ENCODE measurements at places on chromosomes 4 and X. TPM values are rescaled to one million over a fixed set of nuclear protein-coding genes. Genes with fewer than 3 reads are reported as not detected.

Gene NUP62CL
- 2.9 TPM for total RNA-seq

Gene DCAF12L1
- not detected for total RNA-seq

Gene PDCL2
- not detected for total RNA-seq

Gene PFKFB1
- total RNA-seq = not detected

Gene SLC4A4
- total RNA-seq = 0.87 TPM

Gene IL2
- total RNA-seq = not detected

Gene COX7B
- total RNA-seq = 432 TPM

Gene FRMD7
- total RNA-seq = not detected

- DNase-seq = peak; percentile 77
- no peaks in the 10 kb centered on the region for H3K27me3 ChIP-seq
- H3K27ac ChIP-seq = peak overlapping the region; percentile 45
- peaks cover 32% of the 10 kb centered on the region for H3K4me1 ChIP-seq
- no peak overlapping the region for H3K4me3 ChIP-seq
Observed at GRCh38 chr4:15891312-15891711, 47.2 kb downstream of the FGFBP1 start.

DNA sequence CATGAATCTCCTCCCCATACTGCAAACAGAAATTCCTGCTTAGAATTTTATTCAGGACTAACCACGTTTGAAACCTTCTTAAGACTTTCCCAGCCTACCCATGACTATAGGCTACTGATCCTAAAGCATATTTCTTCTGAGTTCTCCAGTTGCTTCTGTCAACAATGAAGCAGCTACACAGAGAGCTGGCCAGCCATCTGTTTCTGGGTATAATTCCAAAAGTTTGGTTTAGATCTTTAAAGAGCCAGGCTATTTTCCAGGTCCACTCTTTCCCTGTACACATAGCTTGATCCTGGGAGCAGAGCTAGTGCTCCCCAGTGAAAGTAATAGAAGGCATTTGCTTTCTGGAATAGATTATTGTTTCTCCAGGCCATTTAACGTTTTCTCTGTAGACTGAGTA lies 4.0 kb upstream of the ITM2A start:
- no peak overlapping the region for H3K27ac ChIP-seq
- no peak for DNase-seq
- H3K4me1 ChIP-seq = no peaks in the 10 kb centered on the region
- H3K4me3 ChIP-seq = no peak overlapping the region
- H3K27me3 ChIP-seq = no peaks in the 10 kb centered on the region
- H3K36me3 ChIP-seq = no peaks in the 10 kb centered on the region

DNA sequence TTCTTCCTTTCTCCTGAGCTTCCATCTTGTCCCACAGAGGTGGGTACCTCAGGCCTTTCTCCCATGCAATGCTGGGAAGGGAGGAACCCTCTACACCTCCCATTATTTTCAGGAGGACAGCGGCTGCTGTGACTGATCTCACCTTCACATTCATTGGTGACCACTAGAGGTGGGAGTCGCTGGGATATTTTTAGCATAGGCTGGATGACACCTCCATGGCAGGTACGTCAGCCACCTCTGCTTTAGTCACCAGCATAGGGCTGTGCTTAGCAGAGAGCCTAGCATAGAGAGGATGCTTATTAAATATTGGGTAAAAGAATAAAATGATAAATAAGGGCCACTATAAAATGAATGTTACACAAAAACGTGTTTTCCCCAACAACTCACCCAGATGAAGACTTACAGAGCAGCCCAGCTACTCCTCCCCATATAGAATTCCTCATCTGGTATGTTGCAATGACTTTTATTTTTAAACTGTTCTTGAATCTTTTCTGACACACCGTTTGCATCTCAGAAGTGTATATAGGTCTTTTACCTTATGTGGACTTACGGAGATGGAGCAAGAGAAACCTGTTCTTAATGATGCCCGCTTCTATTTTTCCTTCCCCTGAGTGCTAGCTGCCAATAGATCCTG lies 60.9 kb upstream of the SORBS2 start:
- H3K27me3 ChIP-seq = peaks cover 7% of the 10 kb centered on the region
- no peak overlapping the region for H3K4me3 ChIP-seq
- no peak for DNase-seq

- peaks cover 76% of the 10 kb centered on the region for H3K4me1 ChIP-seq
- no peak for DNase-seq
- H3K36me3 ChIP-seq = no peaks in the 10 kb centered on the region
- H3K4me3 ChIP-seq = peak overlapping the region; percentile 39
Observed at GRCh38 chrX:69286565-69286906, 121.3 kb upstream of the PJA1 start.

- no peak overlapping the region for H3K4me3 ChIP-seq
- H3K4me1 ChIP-seq = no peaks in the 10 kb centered on the region
- DNase-seq = peak; percentile 39
- H3K27me3 ChIP-seq = no peaks in the 10 kb centered on the region
Observed at GRCh38 chrX:86133761-86134160, 14.5 kb upstream of the DACH2 start.

DNA sequence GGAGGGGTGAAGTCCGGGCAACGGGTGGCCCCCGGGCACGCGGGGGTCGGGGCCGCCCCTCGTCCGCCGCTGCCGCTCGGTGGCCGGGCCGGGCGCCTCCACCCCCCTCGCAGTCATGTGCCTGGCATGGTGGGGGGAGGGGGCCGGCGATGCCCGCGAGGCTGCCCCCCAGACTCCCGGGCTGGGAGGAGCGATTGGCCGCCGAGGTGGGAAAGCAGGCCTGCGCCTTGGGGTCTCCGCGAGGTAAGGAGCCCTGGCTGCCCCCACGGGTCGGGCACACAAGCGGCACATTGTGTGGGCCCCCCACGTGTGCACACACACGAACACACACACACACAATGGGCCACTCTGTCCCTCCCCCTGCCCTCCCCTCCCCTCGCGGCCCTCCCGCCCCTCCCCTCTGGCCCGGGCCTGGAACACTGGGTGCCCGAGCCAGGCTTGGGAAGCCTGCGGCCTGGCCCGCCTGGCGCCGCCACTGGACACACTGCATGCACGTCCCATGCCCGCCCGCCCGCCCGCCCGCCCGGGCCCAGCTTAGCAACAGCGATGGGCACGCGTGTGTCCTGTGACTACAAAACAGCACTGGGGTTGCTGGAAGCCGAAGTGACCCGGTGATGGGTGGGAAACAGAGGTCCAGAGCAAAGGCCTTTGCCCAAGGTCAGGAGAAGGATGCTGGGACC lies 1.3 kb downstream of the SLC6A8 start:
- no peaks in the 10 kb centered on the region for H3K27me3 ChIP-seq
- peak overlapping the region; percentile 46 for H3K4me3 ChIP-seq

DNA sequence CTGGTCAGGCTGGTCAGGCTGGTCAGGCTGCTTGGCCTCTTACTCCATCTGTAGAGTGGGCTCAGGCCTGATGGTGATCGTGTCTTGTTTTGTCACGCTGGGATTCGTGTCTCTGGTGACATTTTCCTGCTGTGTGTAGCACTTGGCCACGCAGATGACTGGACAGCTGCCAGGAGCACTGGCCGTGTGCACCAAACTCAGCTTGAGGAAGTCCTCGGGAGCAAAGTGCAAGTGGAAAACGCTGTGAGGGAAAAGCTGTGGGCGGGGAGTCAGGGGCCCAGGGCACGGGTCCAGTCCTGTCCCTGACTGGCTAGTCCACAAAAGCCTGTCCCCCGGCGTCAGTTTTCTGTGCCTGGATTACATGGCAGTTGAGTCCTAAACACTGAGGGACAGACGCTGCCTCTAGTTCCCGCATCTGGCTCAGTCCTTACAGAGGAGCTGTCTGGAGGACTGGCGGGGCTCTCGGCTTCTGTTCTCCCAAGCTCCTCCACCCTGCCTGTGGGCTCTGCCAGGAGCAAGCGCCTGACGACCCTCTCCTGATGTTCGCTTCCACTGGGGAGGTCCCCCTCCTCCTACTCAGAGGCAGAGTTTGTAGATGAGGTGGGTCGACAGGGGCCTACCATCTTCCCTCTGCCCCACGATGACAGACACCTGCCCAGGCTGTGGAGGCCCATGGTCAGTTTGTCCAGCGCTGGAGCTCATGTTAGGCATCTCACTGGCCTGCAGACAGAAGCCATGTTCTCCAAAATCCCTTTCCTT lies 35.9 kb upstream of the GRPEL1 start:
- DNase-seq = no peak
- H3K27ac ChIP-seq = no peak overlapping the region
- H3K4me1 ChIP-seq = peaks cover 14% of the 10 kb centered on the region
- H3K4me3 ChIP-seq = peak overlapping the region; percentile 67
- no peaks in the 10 kb centered on the region for H3K27me3 ChIP-seq

DNA sequence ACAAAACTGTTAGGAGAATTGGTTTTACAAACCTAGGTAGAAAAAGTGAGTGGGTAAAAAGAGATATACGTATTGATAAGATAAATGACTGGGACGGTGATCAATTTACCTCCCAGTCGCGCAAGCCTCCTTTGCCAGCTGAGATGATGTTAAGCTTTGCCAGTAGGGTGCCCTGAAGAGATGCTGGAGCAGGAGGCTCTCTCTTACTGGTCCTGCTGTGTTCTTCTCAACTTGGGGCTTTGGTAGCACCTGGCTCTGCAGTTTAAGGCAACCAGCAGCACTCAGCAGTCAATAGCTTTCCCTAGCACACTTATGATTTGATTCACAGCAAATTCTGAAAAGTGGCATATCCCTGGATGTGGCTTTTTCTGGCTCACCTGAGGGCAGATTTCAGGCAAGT lies 1461.7 kb downstream of the ADGRL3 start:
- no peak overlapping the region for H3K27ac ChIP-seq
- H3K36me3 ChIP-seq = no peaks in the 10 kb centered on the region
- no peaks in the 10 kb centered on the region for H3K27me3 ChIP-seq
- H3K4me3 ChIP-seq = no peak overlapping the region
- no peak for DNase-seq
- no peaks in the 10 kb centered on the region for H3K4me1 ChIP-seq

- peaks cover 85% of the 10 kb centered on the region for H3K4me1 ChIP-seq
- peaks cover 51% of the 10 kb centered on the region for H3K36me3 ChIP-seq
- H3K27ac ChIP-seq = peak overlapping the region; percentile 94
Observed at GRCh38 chrX:2710041-2710840, 19.1 kb downstream of the CD99 start.

DNA sequence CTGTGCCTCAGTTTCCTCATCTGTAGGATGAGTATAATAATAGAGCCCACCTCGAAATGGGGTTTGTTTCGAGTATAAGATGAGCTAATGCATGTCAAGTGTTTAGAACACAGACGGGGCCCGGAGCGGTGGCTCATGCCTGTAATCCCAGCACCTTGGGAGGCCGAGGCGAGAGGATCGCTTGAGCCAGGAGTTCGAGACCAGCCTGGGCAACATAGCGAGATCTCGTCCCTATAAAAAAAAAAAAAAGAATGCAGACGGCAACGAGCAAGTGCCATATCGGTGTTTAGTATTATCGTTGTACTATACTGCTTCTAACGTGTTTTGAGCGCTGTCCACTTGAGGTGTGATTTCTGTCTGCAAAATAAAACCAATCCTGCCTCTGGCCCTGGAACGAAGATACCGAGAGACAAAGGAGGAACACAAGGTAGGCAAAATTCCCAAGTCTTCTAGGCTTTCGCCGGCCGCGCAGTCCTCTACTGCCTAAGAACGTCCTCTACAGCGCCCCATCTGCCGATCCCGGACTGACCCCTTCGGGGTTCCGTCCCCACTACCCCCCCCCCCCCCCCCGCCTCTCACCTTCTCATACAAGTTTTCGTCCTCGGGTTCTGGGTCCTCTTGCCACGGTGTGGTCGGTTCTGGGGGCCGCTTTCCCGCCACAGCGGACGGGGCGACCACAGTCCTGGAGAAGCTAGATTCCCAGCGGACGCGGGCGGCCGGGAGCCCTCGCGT lies 442 bp downstream of the NDUFB11 start:
- no peaks in the 10 kb centered on the region for H3K27me3 ChIP-seq
- no peak for DNase-seq
- peak overlapping the region; percentile 90 for H3K4me3 ChIP-seq
- peak overlapping the region; percentile 98 for H3K27ac ChIP-seq

GRCh38 chr4:83734576-83734975 lies 198.7 kb downstream of the GPAT3 start:
- H3K27ac ChIP-seq = no peak overlapping the region
- H3K27me3 ChIP-seq = no peaks in the 10 kb centered on the region
- H3K4me1 ChIP-seq = no peaks in the 10 kb centered on the region
- no peaks in the 10 kb centered on the region for H3K36me3 ChIP-seq
- H3K4me3 ChIP-seq = no peak overlapping the region
- no peak for DNase-seq

DNA sequence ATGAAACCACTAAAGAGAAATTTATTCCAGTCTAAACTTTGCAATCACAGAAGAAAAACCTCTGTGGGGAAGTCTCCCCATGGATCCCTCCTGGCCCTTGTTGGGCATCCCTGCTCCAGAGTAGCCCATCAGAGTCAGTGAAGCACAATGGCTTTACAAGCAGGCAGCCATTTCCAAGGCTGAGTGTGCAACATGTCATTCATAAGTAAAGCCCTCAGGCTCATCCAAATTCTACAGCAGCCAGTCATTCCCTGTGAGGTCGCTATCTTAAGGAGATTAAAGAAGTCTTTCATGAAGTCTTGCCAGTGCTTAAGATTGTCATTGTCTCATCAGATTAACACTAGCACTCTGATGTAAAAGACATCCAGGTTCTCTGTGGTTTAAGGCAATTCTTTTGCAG lies 17.0 kb upstream of the MAPK10 start:
- no peak for DNase-seq
- H3K27ac ChIP-seq = no peak overlapping the region
- no peaks in the 10 kb centered on the region for H3K4me1 ChIP-seq
- H3K36me3 ChIP-seq = no peaks in the 10 kb centered on the region
- no peaks in the 10 kb centered on the region for H3K27me3 ChIP-seq
- H3K4me3 ChIP-seq = no peak overlapping the region

- no peaks in the 10 kb centered on the region for H3K4me1 ChIP-seq
- H3K27ac ChIP-seq = no peak overlapping the region
- DNase-seq = no peak
- no peaks in the 10 kb centered on the region for H3K36me3 ChIP-seq
- H3K4me3 ChIP-seq = no peak overlapping the region
- no peaks in the 10 kb centered on the region for H3K27me3 ChIP-seq
Observed at GRCh38 chr4:81912376-81913030, 440.8 kb upstream of the RASGEF1B start.

DNA sequence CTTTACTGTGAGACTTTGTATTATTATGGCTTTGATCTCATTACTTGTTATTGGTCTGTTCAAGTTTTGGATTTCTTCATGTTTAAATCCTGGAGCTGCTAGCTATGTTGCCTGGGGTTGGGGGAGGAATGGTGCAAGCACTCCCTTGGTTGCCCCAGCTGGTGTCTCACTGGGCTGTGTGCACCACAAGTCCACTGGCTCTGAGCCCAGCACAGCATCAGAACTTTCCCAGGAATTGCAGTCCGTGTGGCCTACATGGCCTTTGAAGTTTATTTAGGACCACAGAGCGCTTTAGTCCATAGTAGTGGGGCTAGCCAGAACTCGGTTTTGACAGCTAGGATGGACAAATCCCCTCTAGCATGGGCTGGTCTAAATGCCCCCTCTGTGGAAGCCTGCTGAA lies 278.8 kb upstream of the RPS6KA3 start:
- H3K27me3 ChIP-seq = no peaks in the 10 kb centered on the region

- H3K27me3 ChIP-seq = no peaks in the 10 kb centered on the region
- no peak overlapping the region for H3K4me3 ChIP-seq
- no peak for DNase-seq
- no peaks in the 10 kb centered on the region for H3K36me3 ChIP-seq
Observed at GRCh38 chr4:125734504-125734903, 419.7 kb downstream of the FAT4 start.

- no peaks in the 10 kb centered on the region for H3K4me1 ChIP-seq
- DNase-seq = no peak
- no peaks in the 10 kb centered on the region for H3K27me3 ChIP-seq
- H3K27ac ChIP-seq = no peak overlapping the region
- H3K4me3 ChIP-seq = no peak overlapping the region
- H3K36me3 ChIP-seq = no peaks in the 10 kb centered on the region
Observed at GRCh38 chr4:73409012-73409862, 5.2 kb downstream of the ALB start.

GRCh38 chr4:21946858-21947257 lies 1.7 kb downstream of the KCNIP4 start:
- no peaks in the 10 kb centered on the region for H3K4me1 ChIP-seq
- H3K4me3 ChIP-seq = no peak overlapping the region
- H3K27me3 ChIP-seq = peaks cover 34% of the 10 kb centered on the region
- DNase-seq = no peak
